Right ventricle myocardium inferior (tissue), 1 donor: ENCODE measurements at places on chromosomes 7 and 10. TPM values are rescaled to one million over a fixed set of nuclear protein-coding genes. Genes with fewer than 3 reads are reported as not detected.

DNA sequence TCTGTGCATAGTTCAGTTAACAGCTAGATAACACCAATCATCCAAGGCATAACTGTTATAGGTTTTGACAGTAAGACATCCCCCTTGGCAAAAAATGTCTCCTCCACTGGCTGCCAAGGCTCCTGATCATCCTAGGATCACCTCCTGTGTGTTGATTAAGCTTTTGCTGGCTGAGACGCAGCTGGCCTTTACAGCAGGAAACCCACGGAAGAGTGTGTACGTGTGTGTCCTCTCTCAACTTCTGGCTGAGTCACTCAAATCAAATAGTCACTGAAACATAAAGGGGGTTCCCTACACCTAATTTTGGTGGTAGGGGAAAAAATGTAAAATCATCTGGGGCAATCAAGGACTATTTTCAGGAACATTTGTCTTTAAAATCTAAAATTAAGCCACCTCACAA lies 208.8 kb downstream of the CTNNA3 start:
- DNase-seq: no peak

- no peak for DNase-seq
Observed at GRCh38 chr7:91050677-91051076, 213.6 kb upstream of the FZD1 start.

DNA sequence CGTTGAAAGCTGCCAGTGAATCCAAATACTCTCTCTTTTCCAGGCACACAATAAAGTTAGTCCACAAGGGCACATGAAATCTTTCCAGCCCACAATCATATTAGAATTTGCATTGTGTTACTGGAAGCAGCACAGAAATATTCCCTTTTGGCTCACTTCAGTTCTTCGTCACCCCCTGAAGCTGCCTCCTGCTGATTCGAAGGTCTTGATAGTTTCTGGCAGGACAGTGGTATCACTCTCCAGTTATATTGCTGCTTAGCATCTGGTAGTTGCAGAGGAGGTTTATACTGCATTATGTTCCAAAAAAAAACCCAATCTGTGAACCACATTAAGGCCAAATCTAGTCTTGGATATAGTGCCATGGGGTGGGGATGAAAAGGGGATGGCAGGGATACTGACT lies 253.2 kb downstream of the BICC1 start:
- DNase-seq: no peak

DNA sequence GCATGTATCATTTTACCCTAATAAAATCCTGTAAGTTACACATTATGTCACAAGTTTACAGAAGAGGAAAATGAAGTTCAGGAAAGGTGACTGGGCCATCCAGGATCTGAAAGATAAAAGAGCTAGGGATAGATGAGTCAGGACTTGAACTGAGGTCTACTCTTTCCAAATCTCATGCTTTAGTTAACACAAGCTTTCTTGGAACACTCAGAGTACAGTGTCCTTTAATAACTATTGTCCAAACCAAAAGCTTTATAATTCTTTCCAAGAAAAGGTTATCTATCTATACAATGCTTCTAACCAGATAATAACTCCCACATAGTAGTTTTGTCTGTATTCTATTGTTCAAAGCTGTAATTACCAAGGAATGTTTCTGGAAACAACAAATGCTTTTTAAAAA lies 164.6 kb downstream of the LRRN3 start:
- no peak for DNase-seq

Gene FOXI2
- total RNA-seq: not detected
